ENCODE measurements at places on chromosomes 3 and 15.
A peak's percentile ranks its signal among the peaks of the same experiment; 100 is the strongest.

GRCh38 chr3:116238846-116239565, 206.3 kb downstream of the LSAMP start:
- DNase-seq = no peak

- peak; percentile 68 for DNase-seq
Observed at GRCh38 chr15:41967506-41968206, 4.7 kb downstream of the EHD4 start.

DNA sequence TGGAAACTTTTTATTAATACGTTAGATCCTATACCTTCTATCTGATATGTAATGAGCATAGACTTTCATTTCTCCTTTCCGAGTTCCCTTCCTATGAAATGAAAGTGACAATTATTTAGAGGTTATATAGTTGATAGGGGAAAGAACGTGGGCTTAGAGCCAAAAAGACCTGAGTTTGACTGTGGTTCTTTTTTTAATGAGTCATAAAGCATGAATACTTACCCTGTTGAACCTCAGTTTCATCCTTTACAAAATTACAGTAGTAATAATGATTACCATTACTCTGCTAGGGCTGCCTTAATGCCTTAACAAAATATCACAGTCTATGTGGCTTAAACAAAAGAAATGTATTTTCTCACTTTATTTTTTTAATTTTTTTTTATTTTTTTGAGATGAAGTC, 75.9 kb downstream of the AGBL1 start:
- DNase-seq = no peak

DNA sequence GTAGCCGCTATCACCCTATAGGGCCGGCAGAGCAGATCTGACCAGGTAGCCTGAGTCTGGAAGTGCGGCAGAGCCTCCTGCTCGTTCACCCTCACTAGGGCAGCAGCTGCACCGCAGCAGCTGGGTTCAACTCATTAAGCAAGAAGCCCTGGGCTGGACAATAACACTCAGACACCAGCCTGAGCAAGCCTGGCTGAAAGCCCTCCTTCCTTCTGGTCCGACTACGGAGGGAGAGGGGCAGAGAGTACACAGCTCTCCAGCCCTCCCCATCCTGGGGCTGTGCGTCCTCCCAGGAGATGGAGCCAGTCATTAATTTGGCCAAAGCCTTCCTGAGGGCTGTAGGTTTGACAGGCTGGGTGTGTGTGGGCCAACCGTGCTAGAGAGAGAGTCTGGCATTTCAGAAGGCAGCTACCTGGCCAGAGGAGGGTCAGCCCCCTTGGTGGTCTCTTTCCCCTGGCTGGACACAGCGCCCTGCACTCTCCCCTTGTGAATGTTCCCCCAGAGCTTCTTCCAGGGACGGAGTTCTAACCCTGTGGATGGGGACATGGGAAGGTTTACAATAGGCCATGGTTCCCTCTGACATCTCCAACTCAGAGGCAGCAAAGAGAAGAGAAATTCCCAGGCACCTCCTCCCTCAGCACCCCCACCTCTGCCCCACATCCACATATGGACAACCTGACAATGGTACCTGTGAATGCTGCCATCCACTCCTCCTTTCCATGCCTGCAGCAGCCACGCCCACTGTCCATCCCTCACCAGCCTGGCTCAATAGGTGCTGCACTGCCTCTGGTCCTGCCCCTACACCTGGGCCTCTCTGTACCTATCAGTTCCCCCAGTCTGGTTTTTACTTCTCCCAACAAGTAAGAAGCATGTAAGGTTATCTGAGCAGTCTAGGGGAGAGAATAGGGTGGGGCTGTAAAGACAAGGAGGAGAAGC, 6.5 kb downstream of the CHRNB4 start:
- no peak for DNase-seq

GRCh38 chr15:43249699-43250203, 17.0 kb downstream of the TGM5 start:
- DNase-seq = peak; percentile 57

DNA sequence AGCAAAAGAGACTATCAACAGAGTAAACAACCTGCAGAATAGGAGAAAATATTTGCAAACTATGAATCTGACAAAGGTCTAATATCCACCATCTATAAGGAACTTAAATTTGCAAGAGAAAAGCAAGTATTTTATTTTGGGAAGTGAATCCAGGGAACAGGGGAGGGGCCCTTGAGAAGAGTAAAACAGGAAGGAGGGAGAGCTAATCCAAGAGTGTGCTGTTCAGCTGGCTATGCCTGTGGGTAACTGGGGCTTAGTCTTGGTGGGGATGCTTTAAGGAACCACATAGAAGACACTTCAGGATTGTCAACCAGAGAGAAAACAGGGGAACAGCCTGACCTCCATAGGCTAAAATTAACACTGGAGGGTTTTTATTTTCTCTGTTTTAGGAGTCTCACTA, 3.9 kb upstream of the HHLA2 start:
- DNase-seq = no peak

All from foreskin fibroblast (primary cell).